ENCODE measurements at places on chromosomes 3 and 15.

DNA sequence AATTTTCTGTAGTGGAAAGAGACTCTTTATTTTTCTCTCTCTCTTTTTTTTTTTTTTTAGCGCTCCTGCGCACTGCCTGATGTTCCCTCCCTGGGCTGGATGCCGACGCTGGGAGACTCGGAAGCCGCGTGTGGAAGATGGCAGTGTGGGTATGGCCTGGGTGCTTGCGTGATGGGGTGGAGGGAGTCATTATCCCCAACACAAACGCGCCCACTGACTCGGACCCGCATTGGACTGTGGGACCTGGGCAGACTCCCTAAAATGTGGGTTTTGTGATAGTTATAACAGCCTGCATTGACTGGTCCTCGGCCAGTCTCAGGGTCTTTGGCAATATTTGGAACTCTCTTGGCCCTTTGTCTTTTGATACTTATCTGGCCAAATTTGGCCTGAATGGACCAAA, 157.9 kb downstream of the TJP1 start:
- DNase-seq = no peak

- no peak for DNase-seq
Measured at GRCh38 chr15:91813924-91814323, 39.6 kb upstream of the SLCO3A1 start.

- no peak for DNase-seq
Measured at GRCh38 chr3:148246291-148246923, 451.3 kb upstream of the AGTR1 start.

- DNase-seq = no peak
Measured at GRCh38 chr3:147157631-147158030, 248.7 kb downstream of the ZIC4 start.

DNA sequence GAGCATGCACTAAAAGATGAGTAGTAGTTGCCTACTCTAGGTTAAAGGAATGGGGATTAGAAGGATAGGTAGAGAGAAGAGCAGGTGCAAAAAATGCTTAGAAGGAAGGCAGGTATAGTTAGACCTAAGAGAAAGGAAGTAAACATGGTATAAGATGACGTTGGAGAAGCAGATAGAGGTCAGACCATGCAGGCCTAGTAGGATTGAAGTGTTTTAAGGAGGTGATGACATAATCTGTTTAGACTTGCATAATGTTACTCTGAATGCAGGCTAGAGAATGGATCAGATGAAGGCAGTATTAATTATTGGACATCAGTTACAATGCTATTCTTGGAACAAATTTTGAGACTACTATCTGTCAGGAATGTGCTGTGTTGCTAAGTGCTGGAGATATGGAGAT, 11.1 kb upstream of the ECT2 start:
- no peak for DNase-seq

GRCh38 chr3:196414469-196414868, 17.8 kb downstream of the UBXN7 start:
- DNase-seq = no peak

DNA sequence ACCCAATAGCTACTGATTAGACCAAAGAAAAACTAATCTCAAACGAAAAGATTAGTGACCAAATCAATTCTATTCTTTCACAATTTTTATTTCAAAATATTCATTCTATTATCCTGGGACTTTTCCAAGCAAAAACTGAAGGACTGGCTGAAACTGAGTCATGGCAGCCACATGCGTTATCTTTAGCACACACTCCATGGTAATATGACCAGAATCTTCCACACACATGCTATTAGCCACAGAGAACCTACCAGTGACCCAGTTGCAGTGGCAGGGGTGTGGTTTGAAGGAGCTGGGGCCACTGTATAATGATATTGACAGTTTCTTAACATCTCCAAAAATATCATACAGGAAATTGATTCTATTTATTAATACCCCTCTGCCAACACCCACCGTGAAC, 154.8 kb upstream of the ABI3BP start:
- DNase-seq = no peak

Measured in tibial artery (tissue), 4 donors.